Memory B cell (primary cell): ENCODE measurements at places on chromosomes 4 and X.

GRCh38 chrX:150676221-150676620 is 17.0 kb upstream of the MTMR1 start:
- no peak for DNase-seq

DNA sequence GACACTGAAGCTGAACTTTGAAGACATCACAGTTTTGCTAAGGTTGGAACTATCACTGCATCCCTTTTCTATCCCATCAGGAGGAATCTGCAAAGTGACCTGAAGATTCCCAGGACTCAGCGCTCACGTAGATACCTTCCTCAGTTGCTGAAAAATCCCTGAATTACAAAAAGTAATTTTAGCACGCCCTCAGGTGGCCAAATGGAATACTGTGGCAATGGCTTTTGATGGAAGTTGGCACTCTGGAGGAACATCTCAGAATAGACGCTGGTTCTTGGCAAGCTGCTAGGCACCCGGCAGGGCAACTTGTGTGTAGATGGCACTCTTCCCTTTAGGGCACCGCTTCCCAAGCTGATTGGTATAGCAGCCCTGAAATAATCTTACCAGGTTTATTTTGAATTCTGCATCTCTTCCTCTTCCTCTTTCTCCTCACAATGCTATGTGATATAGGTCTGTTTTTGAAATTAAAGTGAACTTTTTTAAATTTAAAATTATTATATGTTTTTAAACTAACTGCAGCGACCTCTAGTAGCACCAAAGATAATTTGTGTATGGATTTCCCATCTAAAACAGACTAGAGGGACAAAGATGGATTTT is 16.3 kb upstream of the ESX1 start:
- DNase-seq: no peak

GRCh38 chr4:66182636-66183035 is 512.3 kb upstream of the EPHA5 start:
- no peak for DNase-seq

GRCh38 chrX:29422034-29422433 is 793.3 kb upstream of the MAGEB2 start:
- DNase-seq: no peak

GRCh38 chrX:8284131-8284530 is 113.1 kb upstream of the VCX2 start:
- DNase-seq: no peak

DNA sequence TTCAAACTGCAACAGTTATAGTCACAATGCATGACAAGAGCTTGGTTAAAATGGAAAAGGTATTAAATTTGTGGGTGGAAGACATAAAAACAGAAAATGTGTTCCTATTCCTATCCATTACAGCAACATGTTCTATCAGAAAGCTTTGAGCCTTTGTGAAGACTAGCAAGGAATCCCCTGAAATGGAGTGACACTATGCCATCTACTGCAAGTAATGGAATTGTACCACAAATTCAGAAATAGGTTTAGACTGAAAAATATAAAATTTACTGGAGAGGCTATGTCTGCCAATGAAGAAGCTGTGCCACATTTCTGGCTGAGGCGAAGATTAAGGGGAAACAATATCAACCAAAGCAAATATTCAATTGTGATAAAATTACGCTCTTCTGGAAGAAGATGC is 247.9 kb downstream of the ADAM29 start:
- no peak for DNase-seq

DNA sequence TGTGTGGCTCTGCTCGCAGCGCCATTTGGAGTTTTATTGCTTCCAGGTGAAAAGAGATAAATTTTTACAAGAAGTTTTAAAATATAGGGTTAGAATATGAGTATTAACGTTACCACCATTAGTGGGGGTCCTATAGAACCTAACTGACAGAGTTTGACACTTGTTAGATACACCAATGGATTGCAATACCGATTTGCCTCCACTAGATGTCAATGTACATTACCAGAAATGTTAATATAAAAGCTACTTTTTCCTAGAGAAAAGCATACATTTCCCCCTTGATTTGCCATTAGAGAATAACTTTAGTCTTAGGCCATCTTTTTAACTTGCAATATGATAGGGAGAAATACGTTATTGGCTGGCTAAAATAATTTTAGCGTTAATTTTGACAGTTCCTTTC is 108.4 kb downstream of the LINC00632 start:
- no peak for DNase-seq

DNA sequence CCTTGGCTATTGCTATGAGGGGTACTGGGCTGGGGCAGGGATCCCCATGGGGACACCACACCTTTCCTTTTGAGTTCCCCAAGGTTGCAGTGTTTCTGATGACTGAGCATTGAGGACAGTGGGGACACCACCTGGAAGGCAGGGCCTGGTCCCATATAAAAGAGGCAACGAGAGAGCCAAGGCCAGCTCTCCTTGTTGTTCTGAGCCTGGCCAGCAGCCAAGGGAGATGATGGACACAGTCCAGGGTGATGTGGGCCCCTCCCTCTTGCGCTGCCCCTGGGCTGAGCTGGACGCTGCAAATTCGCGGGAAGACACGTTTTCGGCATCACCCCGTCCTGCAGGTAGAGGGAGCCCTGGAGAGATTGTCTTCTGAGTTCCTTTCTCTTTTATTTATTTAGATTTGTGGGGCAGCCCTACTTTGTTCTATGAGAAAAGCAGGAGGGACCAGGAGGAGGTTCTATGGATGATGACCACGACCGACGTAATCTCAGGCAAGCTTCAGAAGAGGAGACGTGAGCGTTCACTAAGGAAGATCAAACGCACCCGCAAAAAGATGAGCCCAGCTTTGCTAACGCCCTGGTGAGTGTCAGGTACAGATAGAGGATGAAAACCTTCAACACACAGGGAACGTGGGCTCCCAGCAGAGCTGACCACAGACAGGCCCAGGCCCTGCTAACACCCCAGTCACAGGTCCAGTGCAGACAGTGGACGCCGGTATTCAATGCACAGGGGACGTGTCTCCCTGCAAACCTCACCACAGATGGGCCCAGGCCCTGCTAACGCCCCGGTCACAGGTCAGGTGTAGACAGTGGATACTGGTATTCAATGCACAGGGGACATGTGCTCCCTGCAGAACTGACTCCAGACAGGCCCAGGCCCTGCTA is 97.4 kb downstream of the SHOX start:
- no peak for DNase-seq

- DNase-seq: no peak
These were observed 412.1 kb upstream of the RASGEF1B start for GRCh38 chr4:81883530-81884450.

- no peak for DNase-seq
These were observed 133.4 kb upstream of the NAP1L5 start for GRCh38 chr4:88831031-88831430.

DNA sequence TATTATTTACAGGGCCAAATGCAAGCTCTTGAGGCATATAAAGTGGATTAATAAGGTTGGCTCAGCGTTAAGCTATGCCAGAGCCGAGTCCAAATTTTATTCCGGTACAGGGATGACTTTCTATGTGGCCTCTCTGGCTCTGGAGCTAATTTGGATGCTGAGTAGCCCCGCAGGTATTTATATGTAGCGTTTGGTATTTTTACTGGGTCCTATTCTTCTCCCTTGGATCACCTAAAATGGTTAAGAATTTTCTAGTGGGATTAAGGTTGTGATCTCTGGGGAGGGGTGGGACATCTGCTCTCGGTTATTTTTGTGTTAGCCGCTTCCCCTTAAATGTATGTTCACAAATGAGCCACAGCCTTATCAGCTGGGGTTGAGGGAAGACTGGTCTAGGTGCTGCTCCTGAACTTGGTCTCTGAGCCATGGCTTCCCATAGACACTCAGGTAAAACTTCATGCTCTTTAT is 49.4 kb downstream of the FHL1 start:
- no peak for DNase-seq

- DNase-seq: no peak
These were observed 1574.7 kb downstream of the STIM2 start for GRCh38 chr4:28435314-28435713.

DNA sequence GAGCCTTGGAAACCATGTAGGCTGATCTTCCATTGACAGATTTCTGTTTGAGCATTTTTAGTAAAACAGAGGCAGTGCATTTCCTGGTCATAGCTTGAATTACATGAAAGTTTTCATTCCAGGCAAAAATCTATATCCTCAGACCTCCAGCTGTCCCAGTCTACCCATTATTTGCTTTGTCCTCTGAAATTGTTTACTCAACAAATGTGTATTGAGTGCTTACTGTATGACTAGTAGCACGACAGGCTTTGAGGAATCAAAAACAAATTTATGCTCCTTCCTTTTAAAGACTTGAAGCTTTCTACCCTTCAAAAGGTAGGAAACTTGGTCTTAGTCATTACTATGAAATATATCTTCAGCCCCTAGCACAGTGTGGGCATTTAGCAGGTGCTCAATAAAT is 307.9 kb upstream of the IGFBP7 start:
- no peak for DNase-seq

DNA sequence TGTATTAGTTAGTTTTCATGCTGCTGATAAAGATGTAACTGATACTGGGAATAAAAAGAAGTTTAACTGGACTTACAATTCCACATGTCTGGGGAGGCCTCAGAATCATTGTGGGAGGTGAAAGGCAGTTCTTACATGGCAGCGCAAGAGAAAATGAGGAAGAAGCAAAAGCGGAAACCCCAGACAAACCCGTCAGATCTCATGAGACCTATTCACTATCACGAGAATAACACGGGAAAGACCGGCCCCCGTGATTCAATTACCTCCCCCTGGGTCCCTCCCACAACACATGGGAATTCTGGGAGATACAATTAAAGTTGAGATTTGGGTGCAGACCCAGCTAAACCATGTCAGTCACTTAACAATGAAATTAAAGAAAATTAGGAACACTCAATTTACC is 499.1 kb downstream of the FSTL5 start:
- no peak for DNase-seq

GRCh38 chr4:22744478-22745062 is 51.8 kb downstream of the GBA3 start:
- DNase-seq: no peak

DNA sequence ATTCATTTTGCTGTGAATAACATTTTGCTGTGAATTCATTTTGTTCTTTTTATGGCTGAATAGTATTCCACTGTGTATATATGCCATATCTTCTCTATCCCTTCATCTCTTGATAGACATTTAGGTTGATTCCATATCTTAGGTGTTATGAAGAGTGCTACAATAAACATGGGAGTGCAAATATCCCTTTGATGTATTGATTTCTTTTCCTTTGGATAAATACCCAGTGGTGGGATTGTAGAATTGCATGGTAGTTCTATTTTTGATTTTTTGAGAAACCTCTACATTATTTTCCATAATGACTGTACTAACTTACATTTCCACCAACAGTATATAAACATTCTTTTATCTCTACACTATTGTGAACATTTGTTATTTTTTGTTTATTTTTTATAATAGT is 555.9 kb downstream of the PDHA2 start:
- DNase-seq: no peak

GRCh38 chr4:113825272-113825671 is 63.7 kb upstream of the CAMK2D start:
- DNase-seq: no peak

DNA sequence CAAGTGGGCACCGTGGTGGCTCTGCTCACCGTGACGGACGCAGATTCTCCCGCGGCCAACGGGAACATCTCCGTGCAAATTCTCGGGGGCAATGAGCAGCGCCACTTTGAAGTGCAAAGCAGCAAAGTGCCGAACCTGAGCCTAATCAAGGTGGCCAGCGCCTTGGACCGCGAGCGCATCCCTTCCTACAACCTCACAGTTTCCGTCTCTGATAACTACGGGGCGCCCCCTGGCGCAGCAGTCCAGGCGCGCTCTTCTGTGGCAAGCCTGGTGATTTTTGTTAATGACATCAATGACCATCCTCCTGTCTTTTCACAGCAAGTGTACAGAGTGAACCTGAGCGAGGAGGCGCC is 2.7 kb downstream of the FAT4 start:
- no peak for DNase-seq

GRCh38 chr4:20391198-20391597 is 139.5 kb downstream of the SLIT2 start:
- DNase-seq: no peak
